ENCODE measurements at places on chromosomes 5 and 9. TPM values are rescaled to one million over a fixed set of nuclear protein-coding genes. Genes with fewer than 3 reads are reported as not detected.
A peak's percentile ranks its signal among the peaks of the same experiment; 100 is the strongest.

Gene LCN9
- total RNA-seq = 3.7 TPM

DNA sequence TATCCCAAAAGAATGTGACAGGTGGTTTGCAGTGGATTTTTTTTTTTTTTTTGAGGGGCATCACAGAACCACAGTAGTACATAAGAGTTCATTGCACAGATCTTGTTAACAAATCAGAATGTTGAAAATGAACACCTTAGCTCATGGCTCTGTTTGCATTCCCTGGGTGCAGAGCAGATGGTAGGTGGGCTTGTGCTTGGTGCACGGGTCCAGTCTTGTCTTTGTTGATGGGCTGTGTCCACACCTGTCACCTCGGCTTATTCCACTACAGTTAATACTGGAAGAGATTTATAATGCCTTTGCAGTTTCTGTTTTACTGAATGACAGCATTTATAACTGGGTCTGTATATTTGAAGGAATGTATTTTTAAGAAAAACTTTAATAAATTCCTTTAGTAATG lies 146.6 kb downstream of the KDM4C start:
- DNase-seq = no peak
- no peak overlapping the region for H3K4me3 ChIP-seq
- no peaks in the 10 kb centered on the region for H3K36me3 ChIP-seq
- 0 out of 2 replicates have a peak, but pooled peaks cover 8% of the 10 kb centered on the region for H3K4me1 ChIP-seq
- H3K27me3 ChIP-seq = no peaks in the 10 kb centered on the region

DNA sequence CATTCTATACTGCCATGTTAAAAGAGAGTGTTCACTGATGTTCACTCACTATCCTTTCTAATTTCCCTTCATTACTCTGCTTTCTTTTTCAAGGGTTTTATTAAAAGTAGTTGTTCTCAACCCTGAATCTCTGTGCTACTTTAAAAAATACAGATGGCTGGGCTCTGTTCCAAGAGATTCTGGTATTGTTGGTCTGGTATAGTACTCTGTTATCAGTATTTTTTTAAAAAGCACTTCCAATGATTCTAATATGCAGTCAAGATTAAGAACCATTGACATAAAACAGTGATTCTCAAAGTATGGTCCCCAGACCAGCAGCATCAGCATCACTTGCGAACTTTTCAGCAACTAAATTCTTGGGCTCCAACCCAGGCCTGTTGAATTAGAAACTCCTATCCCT lies 77.0 kb upstream of the STARD4 start:
- no peak overlapping the region for H3K4me3 ChIP-seq
- H3K27ac ChIP-seq = no peak overlapping the region
- H3K4me1 ChIP-seq = no peaks in the 10 kb centered on the region
- no peaks in the 10 kb centered on the region for H3K36me3 ChIP-seq
- no peak for DNase-seq
- no peaks in the 10 kb centered on the region for H3K27me3 ChIP-seq

GRCh38 chr9:19965336-19965735 lies 176.5 kb upstream of the SLC24A2 start:
- H3K27ac ChIP-seq = no peak overlapping the region
- DNase-seq = no peak
- H3K27me3 ChIP-seq = no peaks in the 10 kb centered on the region
- no peak overlapping the region for H3K4me3 ChIP-seq
- H3K36me3 ChIP-seq = no peaks in the 10 kb centered on the region

Gene GABRA6
- total RNA-seq = not detected

GRCh38 chr9:134418354-134418753 lies 92.1 kb downstream of the RXRA start:
- H3K36me3 ChIP-seq = no peaks in the 10 kb centered on the region
- H3K4me1 ChIP-seq = no peaks in the 10 kb centered on the region
- no peak overlapping the region for H3K4me3 ChIP-seq
- no peak for DNase-seq

- DNase-seq = no peak
- H3K4me3 ChIP-seq = no peak overlapping the region
- no peak overlapping the region for H3K27ac ChIP-seq
- no peaks in the 10 kb centered on the region for H3K36me3 ChIP-seq
- H3K4me1 ChIP-seq = peaks cover 4% of the 10 kb centered on the region
- H3K27me3 ChIP-seq = no peaks in the 10 kb centered on the region
Observed at GRCh38 chr5:143065185-143065965, 295.2 kb downstream of the ARHGAP26 start.

Gene FAM221B
- not detected for total RNA-seq

DNA sequence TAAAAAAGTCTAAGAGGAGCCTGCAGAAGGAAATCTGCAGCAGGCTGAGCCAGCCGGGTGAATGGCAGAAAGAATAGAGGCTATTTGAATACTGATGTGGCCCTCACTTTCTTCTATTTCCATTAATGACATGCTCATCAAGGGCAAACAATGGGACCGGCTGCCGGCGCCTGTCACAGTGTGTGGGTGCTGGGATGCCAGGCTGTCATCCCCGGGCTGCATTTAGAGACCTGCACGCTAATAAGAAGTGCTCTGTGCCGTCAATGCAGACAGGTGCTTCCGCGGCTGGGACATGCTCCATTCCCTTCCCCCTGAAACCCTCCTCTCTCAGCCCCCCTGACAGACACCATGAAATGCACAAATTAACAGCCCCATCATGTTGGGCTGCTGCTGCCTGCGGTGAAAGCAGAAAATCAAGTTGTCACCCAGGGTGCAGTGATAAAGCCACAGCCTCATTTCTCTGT lies 217.7 kb upstream of the TBCA start:
- peaks cover 21% of the 10 kb centered on the region for H3K27me3 ChIP-seq
- peaks cover 23% of the 10 kb centered on the region for H3K4me1 ChIP-seq
- H3K4me3 ChIP-seq = no peak overlapping the region
- no peak for DNase-seq
- H3K27ac ChIP-seq = no peak overlapping the region

Gene LAMC3
- 12.3 TPM for total RNA-seq

DNA sequence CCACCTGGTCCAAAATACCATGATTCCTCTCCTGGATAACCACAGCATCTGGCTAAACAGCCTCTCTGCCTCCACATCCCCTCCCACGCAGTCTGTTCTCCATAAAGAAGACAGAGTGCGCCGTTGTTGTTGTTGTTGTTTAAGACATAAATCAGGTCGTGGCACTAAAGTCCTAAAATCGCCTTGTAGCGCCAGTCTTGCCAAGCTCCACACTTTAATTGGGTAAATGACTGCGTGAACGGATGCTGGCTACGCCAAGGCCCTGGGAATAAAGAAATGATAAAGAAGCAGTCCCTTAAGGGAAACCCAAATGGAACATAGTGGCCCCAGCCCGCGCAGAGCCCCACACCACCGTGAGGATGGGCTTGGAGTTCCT lies 364 bp upstream of the SFXN1 start:
- no peak for DNase-seq
- H3K4me1 ChIP-seq = peaks cover 6% of the 10 kb centered on the region
- H3K4me3 ChIP-seq = peak overlapping the region; percentile 93
- H3K27me3 ChIP-seq = peaks cover 6% of the 10 kb centered on the region
- no peak overlapping the region for H3K27ac ChIP-seq
- H3K36me3 ChIP-seq = peaks cover 5% of the 10 kb centered on the region

DNA sequence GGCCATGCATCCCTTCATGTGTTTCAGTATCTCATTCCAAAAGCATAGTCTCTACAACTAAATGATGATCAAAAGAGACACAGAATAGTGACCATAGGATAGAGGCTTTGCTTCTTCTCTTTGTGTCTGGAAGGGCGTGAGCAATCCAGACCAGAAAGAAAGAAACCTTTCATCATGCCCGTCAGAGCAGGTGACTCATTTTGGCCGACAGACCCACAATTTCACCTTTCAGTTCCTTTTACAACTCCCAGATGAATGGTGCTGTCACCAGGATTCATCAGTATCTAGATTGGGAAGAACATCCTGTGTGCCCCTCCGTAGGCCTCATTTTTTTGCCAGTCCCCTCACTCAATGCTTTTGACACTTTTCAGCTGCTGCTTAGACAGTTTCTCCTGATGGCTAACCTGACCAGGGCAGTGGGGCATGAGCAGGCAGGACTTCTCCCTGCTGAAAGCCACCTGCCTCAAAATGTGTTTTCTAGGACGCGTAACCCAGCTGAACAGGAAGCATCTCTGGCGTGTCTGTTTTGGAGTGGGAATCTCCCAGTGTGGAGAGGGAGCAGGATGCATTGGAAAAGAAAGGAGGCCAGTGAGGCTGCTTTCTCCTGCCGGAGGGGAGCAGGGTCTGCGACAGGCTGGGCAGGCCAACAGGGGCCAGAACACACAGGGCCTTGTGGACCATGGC lies 21.2 kb downstream of the ABLIM3 start:
- H3K4me3 ChIP-seq = no peak overlapping the region
- H3K27ac ChIP-seq = no peak overlapping the region
- H3K4me1 ChIP-seq = no peaks in the 10 kb centered on the region
- DNase-seq = no peak

DNA sequence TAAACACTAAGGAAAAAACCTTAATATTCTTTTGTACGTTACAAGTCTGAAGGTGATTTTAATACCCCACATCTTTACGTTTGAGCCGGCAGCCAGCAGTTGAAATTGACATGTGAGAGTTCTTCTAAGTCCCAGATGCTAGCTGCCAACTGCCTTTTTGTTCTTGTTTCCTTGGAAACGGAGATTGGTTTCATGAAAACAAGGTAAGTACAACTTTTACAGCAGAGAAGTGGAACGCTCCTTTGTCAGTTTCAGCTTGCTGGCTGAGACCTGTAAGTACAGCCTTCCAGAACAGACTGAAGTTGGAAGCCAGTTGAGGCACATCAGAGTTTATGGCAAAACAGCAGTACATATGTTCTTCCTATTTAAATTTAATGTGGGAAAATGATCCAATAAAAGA lies 1018.4 kb upstream of the ARRDC3 start:
- H3K27me3 ChIP-seq = no peaks in the 10 kb centered on the region
- no peaks in the 10 kb centered on the region for H3K4me1 ChIP-seq
- H3K36me3 ChIP-seq = no peaks in the 10 kb centered on the region
- H3K27ac ChIP-seq = no peak overlapping the region
- no peak for DNase-seq
- H3K4me3 ChIP-seq = no peak overlapping the region

- no peak overlapping the region for H3K27ac ChIP-seq
- no peak for DNase-seq
- H3K4me1 ChIP-seq = no peaks in the 10 kb centered on the region
- no peaks in the 10 kb centered on the region for H3K36me3 ChIP-seq
Observed at GRCh38 chr9:35962126-35962906, 4.4 kb upstream of the OR2S2 start.

DNA sequence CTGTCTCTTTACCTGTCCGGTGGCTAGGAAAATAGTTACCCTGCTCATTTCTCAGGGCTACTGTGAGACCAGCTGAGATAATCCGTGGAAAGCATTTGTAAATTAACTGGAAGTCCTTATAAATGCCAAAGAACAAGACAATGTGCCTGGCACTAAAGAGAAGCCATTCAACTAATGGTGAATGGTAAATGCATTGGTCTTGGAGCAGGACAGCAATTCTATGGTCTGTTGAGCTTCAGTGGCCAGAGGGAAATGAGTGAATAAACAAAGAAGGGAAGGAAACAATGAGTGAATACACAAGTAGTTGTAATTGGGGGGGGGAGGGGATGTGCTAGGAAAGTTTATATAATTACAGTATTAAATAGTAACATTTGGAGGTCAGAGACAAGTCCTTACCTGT lies 353.6 kb downstream of the SEMA5A start:
- no peaks in the 10 kb centered on the region for H3K4me1 ChIP-seq
- no peaks in the 10 kb centered on the region for H3K36me3 ChIP-seq
- H3K27me3 ChIP-seq = no peaks in the 10 kb centered on the region
- no peak overlapping the region for H3K27ac ChIP-seq
- DNase-seq = no peak

Gene EDIL3
- 47.2 TPM for total RNA-seq

DNA sequence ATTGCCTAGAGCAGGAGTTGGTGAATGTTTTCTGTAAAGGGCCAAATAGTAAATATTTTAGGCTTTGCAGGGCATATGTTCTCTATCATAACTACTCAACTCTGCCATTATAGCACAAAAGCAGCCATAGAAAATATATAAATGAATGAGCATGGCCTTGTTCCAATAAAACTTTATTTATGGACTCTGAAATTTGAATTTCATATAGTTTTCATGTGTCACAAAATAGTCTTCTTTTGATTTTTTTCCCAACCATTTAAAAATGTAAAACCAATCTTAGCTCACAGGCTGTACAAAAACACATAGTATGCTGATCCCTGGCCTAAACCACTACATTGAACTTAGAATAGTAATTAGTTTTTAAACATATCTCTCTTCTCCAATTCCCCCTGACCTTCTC lies 179.6 kb downstream of the ZNF462 start:
- no peaks in the 10 kb centered on the region for H3K27me3 ChIP-seq
- no peaks in the 10 kb centered on the region for H3K36me3 ChIP-seq
- H3K4me3 ChIP-seq = no peak overlapping the region
- H3K4me1 ChIP-seq = no peaks in the 10 kb centered on the region
- DNase-seq = no peak

- H3K36me3 ChIP-seq = peaks cover 32% of the 10 kb centered on the region
- no peak overlapping the region for H3K4me3 ChIP-seq
- H3K4me1 ChIP-seq = peaks cover 11% of the 10 kb centered on the region
- H3K27ac ChIP-seq = peak overlapping the region; percentile 44
- H3K27me3 ChIP-seq = no peaks in the 10 kb centered on the region
Observed at GRCh38 chr9:106920701-106921283, 57.8 kb downstream of the ZNF462 start.

Gene STK32A
- 2.5 TPM for total RNA-seq

- H3K4me3 ChIP-seq = peak overlapping the region; percentile 77
- no peak for DNase-seq
- H3K36me3 ChIP-seq = peaks cover 5% of the 10 kb centered on the region
- H3K27me3 ChIP-seq = no peaks in the 10 kb centered on the region
- no peaks in the 10 kb centered on the region for H3K4me1 ChIP-seq
Observed at GRCh38 chr9:5438301-5439162, 807 bp upstream of the PLGRKT start.

Gene SMIM32
- 0.22 TPM for total RNA-seq

DNA sequence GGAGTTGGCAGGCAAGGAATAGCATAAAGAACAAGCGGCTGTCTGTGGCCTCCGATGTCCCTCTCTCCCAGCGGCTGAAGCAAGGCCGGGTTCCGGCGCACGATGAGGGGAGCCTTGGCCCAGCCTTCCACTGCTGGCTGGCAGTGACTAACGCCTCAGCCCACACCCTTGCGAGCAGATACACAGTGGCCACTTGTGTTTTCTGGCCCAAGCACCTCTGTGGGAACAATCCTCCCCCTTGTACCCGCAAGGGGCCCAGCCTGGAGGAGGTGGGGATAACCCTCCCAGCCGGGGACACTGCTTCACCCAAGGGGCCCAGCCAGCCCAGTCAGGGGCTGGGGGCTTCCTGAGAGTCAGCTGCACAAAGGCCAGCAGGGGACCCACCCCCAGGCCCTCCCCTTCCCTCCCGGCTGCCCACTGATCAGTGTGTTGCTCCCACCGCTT lies 23.2 kb downstream of the STK10 start:
- no peaks in the 10 kb centered on the region for H3K27me3 ChIP-seq
- no peak for DNase-seq

Gene SPINK4
- not detected for total RNA-seq

Gene CNOT6
- total RNA-seq = 45.4 TPM

- DNase-seq = no peak
- H3K27me3 ChIP-seq = no peaks in the 10 kb centered on the region
- H3K4me3 ChIP-seq = no peak overlapping the region
- H3K4me1 ChIP-seq = no peaks in the 10 kb centered on the region
- no peaks in the 10 kb centered on the region for H3K36me3 ChIP-seq
- no peak overlapping the region for H3K27ac ChIP-seq
Observed at GRCh38 chr9:31519011-31519410, 865.4 kb upstream of the ACO1 start.

All from H1 (cell line).